Stimulated activated CD8-positive, alpha-beta memory T cell treated with anti-CD3 and anti-CD28 coated beads, Interleukin-2, amount 100 ng/mL, for 1 hour (primary cell): ENCODE measurements at places on chromosomes 12 and 14.

DNA sequence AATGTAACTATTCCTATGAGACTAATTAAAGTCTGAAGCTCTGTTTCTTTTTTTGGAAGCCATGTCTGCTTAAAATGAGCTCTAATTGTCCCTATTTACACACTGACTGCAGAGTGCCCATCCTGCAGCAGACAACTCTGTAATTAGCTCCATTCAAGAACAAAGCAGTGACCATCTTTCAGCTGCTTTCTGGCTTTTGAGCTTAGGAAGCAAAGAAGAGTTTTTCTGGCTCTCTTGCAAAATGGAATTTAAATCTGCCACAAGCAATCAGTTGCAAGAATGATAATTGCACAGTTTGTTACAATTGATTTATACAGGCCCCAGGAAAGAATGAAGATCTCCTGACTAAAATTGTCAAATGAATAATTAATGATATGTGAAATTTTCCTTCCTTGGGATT lies 83.4 kb downstream of the GAS2L3 start:
- DNase-seq, result no peak

DNA sequence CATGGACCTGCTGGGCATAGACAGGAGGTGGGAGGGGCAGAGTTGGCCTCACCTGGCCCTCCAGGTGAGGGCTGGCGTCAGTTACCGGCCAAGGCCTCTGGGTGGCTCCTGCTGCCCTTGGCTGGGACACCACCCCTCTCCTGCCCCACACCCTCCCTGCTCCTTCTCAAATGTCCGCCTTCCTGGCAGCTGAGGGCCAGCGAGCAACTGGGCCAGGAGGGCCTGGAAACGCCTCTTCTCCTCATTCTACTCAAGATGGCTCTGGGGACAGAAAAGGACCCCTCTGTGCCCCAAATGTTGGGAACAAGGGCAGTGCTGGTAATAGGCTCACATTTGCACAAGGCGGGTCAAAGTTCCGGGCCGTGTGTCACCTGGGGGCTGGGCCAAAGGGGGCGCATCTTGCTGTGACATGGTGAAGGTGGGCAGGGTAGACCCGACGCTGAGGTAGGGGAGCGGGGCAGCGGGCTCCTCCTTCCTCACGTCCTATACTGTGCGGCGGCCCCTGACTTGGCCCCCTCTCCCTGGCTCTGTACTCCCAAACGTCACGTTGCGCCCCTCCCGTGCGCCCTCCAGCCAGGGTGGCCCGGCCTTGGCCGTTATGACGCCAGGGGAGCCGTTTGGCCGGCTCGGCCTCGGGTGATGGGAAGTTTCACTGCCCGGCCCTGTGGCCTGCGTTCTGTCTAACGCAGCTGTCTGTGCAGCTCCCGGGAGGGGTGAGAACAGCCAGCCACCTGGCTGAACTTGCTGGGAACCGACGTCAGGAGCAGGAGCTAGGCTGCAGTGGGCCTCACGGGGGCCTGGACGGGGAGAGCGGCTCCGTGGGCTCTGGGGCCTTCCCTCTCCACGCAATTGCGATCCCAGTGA lies 18.0 kb upstream of the DLK1 start:
- DNase-seq, result no peak

DNA sequence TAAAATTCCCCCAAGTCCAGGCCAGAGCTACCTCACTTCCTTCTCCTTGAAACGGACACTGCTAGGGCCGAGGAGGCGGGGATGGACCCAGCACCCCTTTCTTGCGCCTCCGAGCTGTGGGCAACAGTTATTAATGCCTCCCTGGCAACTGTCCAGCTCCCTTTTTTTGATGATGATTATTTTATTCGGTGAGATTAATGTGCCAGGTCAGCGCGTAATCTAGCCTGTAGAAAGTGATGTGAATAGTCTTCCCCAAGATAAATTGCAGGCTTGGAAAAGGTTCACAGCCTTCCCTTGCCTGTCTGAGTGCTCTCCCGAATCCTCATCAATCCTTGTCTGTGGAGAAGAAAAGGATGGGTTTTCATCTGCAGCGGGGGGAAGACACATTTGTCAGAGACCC lies 54.3 kb downstream of the RNFT2 start:
- DNase-seq, result no peak

DNA sequence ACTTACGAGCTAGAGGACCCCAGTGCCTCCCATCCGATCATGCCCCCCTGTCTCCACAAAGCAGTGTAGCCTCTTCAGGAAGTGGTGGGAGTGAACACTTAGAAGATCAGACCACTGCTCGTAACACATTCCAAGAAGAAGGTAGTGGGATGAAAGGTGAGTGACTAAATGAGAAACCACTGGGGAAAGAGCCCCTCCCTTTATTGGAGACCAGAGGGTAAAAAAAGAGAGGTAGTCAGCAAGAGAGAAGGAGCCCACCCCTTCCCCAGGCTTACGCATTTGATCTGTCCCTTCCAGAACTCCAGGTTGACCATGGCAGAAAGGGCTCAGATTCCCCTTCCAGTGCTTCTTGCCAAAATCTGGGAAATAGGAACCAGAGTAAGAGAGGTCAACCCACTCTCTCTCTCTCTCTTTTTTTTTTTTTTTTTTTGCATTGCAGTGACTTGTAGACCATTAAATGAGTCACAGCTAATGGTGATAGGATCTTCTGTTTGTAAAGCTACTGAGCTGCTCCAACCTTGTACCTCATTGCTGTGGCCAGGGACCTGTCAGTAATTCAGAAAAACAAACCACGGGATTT lies 165.4 kb downstream of the GCH1 start:
- DNase-seq, result no peak

DNA sequence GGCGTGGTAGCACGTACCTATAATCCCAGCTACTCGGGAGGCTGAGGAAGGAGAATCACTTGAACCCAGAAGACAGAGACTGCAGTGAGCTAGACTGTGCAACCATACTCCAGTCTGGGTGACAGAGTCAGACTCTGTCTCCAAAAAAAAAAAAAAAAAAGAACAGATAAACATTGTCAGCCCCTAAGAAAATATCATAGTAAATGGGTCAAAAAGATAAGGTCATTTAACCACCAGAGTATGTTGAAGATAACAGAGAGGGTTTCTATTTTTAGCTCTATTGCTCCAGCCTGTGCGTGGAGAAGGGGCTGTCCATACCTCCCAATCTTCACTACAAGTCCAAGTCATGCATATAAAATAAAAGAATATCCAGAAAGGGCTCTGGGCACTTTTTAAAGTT lies 15.4 kb downstream of the LGMN start:
- DNase-seq, result no peak

- no peak for DNase-seq
Measured at GRCh38 chr12:23169696-23170013, 544.7 kb downstream of the ETNK1 start.

DNA sequence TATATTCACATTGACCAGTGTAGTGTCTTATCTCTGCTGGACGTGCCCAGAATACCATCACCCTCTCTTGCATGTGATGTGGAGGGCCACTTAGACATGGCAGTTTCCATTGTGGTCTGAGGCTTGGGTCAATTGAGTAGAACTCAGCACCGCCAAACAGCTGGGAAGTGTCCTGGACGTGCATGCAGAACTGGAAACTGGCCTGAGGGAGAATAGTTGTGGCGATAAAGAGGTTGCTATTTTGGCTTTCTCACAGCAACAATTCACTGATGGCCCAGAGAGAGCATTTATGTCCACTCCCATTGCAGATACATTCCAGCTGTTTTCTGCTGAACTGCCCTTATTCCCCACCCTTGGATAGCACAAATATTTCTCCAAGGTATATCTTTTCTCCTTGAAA lies 210.1 kb upstream of the DAAM1 start:
- DNase-seq, result no peak

GRCh38 chr14:64880221-64881121 lies 764 bp upstream of the SPTB start:
- no peak for DNase-seq

DNA sequence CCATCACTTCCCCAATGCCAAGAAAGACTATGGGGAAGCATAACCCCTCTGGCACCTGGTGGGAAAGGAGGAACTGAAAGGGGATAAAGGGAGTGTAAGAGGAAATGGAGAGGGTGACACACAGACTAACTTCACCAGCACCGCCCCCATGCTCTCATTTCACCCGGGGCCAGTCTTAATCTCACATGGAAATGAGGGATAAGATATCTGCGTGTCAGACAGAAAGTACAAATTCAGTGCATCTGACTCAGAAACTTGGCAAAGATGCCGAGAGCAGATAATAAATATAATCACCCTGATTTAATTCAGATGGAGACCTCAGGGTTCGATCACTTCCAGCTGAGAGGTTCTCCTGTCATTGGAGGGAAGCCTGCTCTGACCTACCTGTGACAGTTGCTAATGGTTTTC lies 191.6 kb downstream of the DUSP6 start:
- DNase-seq, result no peak
